ENCODE measurements at places on chromosomes 11 and 22.

GRCh38 chr22:30733181-30733631 is 38.5 kb downstream of the OSBP2 start:
- peak; percentile 5 for DNase-seq

DNA sequence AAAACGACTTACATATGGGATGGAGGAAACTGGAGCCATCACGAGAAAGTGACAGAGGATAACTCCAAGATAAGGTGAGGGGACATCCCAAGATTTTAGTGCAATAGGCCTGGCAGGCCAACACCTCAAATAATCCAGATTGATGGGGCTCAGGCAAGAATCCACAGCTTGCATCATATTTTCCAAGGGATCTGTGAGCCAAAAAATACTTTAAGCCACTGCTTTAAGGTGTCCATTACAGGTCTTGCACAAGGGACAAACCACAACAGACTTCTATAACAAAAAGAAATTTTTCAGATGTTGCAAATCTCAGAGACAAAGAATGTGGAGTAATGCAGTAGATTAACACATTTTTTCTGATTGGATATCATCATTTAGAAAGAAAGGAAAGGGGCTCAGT is 45.6 kb downstream of the DENND5A start:
- DNase-seq, result peak; percentile 72

- DNase-seq, result no peak
Observed at GRCh38 chr11:128549256-128549944, 38.0 kb downstream of the ETS1 start.

- no peak for DNase-seq
Observed at GRCh38 chr11:128633384-128633965, 46.1 kb upstream of the ETS1 start.

DNA sequence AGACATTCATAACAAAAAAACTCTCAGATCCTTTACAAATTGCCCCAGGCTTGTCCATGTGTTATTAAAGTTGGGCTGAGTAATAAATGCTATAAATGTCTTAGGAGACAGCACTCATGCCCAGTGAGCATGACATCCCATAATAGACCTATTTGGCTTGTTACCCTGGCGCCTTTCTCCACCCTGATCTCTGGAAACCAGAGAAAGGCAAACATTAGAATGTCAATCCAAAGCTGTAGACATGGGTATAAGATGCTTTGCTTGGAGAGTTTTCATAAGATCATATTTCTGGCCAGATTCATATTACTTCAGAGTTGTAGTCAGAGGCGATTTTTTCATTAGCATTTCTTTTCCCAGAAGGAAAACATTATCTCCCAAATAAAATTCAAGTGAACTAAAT is 161.3 kb upstream of the UBASH3B start:
- no peak for DNase-seq

GRCh38 chr11:120293038-120293800 is 31.9 kb upstream of the TLCD5 start:
- DNase-seq, result peak; percentile 56

GRCh38 chr11:126832387-126832786 is 168.2 kb downstream of the KIRREL3 start:
- DNase-seq, result no peak

DNA sequence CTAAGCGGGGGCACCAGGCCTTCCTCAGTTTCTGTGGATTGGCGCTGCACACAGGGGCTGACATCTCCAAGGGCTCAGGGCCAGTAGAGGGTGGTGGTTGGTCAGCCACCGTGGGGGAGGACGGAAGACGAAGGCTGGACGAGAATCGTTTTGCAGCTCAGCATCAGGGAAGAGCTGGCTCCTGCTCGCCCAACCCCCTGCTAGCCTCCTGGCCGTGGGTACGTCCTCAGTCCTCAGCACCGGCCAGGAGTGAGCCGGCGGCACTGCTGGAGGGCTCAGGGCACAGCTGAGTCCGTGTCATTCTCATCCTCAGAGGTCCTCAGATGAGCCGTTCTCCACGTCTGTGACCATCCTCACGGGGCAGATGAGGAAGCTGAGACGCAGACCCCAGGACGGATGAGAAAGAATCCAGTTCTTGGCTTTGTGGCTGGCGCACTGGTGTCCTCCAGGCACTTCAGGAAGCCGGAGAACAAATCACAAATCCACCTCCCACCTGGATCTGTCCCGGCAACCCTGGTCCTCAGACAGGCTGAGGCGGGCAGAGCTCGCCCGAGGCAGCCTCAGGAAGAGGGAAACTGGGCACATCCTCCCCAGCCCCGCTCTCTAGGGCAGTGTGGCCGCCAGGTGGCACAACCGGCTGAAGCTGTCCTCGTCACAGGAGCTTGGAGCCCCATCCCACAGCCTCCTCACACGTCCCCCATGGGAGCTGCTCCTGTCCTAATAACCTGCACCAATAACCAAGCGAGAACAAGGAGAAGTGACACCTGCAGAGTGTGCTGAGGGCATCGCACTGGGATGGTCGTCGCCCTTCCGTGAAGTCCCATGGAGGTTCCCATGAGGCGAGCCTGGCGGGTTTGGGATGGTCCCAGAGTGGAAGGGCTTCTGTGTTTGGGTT is 393.7 kb downstream of the BRD1 start:
- DNase-seq, result no peak

DNA sequence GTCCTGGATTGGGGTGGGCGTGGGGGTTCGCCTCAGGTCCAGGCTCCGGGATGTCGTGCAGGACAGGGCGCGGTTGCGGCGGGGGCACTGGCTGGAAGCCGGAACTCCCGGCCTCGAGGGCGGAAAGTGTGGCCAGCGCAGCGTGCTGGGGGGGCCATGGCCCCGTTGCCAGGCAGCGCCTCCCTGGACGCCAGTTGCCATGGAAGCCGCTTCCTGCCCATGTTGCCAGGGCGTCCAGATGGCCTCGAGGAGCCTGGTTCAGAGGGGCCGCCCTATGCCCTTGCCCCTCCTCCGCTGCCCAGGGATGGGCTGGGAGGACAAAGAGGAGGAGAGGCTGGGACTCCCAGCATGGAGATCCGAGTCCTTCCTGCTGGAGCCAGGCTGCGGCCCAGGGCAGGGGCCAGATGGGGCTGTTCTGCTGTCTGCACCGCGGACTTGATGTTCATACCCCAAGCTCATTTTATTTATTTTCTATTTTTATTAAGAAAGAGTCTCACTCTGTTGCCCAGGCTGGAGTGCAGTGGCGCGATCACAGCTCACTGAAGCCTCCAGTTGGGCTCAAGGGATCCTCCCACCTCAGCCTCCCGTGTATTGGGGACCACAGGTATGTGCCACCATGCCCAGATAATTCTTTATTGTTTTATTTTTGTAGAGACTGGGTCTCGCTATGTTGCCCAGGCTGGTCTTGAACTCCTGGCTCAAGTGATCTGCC is 4.6 kb upstream of the CCDC188 start:
- no peak for DNase-seq

DNA sequence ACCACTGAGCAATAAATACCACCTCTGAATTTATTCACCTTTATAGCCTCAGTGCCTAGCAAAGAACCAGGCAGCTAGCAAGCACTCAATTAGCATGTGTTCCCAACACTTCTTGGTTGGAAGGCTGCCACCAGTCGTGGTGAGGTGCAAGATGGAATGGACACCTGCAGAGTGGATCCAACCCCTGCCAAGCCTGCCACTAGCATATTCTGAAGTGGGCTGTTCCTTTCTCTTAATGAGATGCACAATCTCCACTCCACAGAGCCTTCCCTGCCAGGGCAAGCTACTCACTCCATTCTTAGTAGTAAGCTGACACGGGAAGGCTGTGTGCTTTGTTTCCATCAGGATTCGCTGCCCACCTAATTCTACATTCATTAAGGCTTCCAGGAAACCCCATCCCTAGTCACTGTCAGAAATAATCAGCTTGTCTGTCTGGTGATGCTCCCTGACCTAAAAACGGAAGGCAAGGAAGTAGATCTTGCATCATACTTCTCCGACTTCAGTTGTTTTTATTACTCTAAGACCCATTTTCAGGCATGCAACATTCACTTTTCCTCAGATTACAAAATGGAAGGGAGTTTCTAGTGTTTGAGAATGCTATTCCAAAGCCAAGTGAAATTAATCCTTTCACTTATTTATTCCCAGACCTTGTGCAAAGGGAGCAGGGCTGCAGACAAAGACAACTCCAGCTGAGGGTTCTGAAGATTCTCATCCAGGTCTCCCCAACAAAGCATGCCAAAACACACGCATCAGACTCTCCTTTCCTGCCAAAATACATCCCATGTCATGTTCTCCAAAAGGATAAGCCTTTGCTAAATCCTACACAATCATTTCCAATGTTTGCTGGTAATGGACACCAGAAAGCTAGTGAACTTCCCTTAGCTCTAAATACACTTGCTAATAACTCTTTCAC is 128.0 kb downstream of the TENM4 start:
- DNase-seq, result no peak

DNA sequence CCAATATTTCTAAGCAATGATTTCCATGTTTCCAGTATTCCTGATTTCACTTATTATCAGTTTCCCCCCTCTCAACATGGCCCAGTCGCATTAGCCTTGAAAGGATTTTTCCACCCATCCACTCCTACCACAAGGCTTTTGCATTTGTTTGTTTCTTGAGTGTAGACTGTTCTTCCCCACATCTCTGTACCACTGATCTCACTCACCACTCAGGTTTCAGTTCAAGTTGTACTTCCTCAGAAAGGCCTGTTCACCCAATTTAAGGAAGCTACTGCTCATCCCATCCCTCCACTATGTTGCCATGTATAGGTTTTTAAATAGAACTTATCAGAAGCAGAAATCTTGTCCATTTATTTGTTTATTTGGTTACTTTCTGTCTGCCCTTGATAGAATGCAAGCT is 472.3 kb downstream of the FAM181B start:
- no peak for DNase-seq

- DNase-seq, result no peak
Observed at GRCh38 chr11:64713781-64714363, 9.1 kb downstream of the NRXN2 start.

DNA sequence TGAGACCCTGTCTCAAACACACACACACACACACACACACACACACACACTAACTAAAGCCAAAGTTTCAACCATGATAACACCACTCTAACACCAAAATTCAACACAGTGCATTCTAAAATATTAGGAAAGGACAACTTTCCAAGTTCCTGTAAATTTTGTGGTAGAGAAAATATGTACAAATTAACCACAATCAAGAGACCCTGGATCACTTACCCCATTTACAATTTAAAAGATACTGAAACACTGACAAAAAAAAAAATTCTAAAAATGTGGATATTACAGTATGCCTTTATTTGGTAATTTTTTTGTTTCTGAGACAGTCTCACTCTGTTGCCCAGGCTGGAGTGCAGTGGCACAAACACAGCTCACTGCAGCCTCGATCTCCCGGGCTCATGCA is 9.7 kb downstream of the MRTFA start:
- no peak for DNase-seq

- DNase-seq, result peak; percentile 2
Observed at GRCh38 chr11:130313383-130314183, 1.1 kb downstream of the ZBTB44 start.

DNA sequence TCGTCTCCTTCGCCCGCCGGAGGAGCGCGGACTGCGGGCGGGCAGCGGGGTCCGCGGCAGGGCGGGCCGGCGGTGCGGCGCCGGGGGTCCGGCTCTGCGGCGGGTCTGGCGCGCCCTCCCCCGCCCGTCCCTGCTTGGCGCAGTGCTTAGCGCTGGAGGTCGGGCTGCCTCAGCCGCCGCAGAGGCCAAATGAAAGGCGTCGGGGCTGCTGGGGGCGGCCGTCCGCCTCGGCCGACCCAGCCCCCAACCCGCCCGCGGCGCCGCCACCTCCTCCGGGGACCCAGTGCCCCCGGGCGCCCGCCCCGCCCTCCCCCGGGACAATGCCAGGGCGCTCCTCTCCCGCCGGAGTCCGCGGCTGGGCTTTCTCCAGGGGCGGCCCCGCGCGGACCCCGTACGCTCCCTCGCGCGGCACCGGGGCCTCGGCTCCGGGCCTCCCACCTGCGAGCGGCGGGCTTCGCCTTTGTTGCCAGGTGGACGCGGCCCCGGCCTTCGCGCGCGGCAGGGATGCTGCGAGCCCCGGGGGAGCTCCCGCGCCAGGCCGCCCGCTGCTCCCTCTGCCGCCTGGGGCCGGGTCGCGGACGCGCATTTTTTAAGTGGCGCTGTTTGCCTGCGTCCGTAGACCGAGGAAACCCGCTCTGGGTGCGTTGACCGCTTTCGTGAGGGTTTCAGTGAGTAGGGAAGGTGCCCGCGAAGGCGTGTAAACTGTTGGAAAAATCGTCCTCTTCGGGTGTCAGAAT is 583 bp downstream of the APLP2 start:
- no peak for DNase-seq

DNA sequence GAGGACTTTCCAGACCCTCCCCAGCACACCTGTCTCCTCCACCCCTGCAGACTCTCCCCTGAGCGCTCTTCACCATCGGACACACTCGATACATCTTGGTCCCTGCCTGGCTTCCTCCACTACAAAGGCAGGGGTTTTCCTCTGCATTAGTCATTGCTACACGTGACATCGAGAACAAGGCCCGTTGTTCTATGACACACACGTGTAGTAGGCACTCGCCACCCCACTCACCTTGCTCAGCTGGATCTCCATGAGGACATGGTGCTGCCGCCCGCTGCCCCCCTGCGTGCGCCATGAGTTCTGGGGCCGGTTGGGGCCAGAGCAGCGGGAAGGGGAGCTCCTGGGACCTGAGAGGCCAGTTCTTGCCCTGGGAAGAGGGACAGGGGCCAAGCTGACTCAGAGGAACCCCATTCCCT is 16.7 kb downstream of the ATG2A start:
- no peak for DNase-seq

- DNase-seq, result peak; percentile 54
Observed at GRCh38 chr11:44011797-44012196, 36.0 kb upstream of the ACCSL start.

- DNase-seq, result no peak
Observed at GRCh38 chr11:28621753-28622152, 513.6 kb downstream of the METTL15 start.

- DNase-seq, result no peak
Observed at GRCh38 chr11:69422645-69423044, 58.8 kb upstream of the LINC01488 start.

GRCh38 chr11:113313601-113314000 is 782 bp upstream of the TTC12 start:
- no peak for DNase-seq

DNA sequence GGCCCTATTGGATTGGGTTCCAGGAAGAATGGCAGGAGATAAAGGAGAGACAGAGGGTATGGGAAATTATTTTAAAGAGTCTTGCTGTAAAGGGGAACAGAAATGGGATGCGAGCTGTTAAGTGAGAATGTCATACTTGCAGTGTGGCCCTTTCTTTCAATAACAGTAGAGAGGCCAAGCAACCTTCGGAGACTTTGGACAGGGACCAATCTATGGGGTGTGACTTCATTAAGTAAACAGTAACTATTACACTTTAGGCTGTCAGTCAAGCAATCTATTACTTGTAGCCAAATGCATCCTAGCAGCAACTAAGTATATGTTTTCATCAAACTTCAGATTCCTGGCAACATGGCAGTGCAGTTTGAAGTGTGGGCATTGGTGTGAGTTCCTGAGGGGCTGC is 376.2 kb upstream of the LARGE1 start:
- no peak for DNase-seq

GRCh38 chr22:37549704-37550059 is 10.6 kb upstream of the CDC42EP1 start:
- DNase-seq, result peak; percentile 81

- DNase-seq, result no peak
Observed at GRCh38 chr22:36713436-36713835, 9.9 kb upstream of the CACNG2 start.

- DNase-seq, result no peak
Observed at GRCh38 chr22:23155831-23156230, 10.6 kb downstream of the RAB36 start.

Measured in NCI-H226 (cell line).